ENCODE measurements at places on chromosomes 1 and 21. TPM values are rescaled to one million over a fixed set of nuclear protein-coding genes. Genes with fewer than 3 reads are reported as not detected.

The PLA2G2F gene
- total RNA-seq = not detected

The TCHHL1 gene
- total RNA-seq = not detected

The RXFP4 gene
- not detected for total RNA-seq

The SH3BGR gene
- 4.0 TPM for total RNA-seq

The CITED4 gene
- 78.6 TPM for total RNA-seq

The URB2 gene
- 8.3 TPM for total RNA-seq

The NDUFS5 gene
- 174 TPM for total RNA-seq

The YTHDF2 gene
- 61.0 TPM for total RNA-seq

The DDR2 gene
- total RNA-seq = 19.8 TPM

The USP33 gene
- total RNA-seq = 63.3 TPM

The XCL1 gene
- not detected for total RNA-seq

The COL9A2 gene
- total RNA-seq = 13.8 TPM

The HCN3 gene
- total RNA-seq = 3.3 TPM

The LYSMD1 gene
- 7.9 TPM for total RNA-seq

The PPIAL4G gene
- 0.35 TPM for total RNA-seq

The DENND2D gene
- 81.0 TPM for total RNA-seq

The CIART gene
- total RNA-seq = 8.8 TPM

The NR5A2 gene
- 6.3 TPM for total RNA-seq

The GBP2 gene
- total RNA-seq = 41.8 TPM

The FOXD2 gene
- 0.82 TPM for total RNA-seq

The IRF6 gene
- 37.1 TPM for total RNA-seq

The VSIG8 gene
- not detected for total RNA-seq

The BRINP3 gene
- 1.8 TPM for total RNA-seq

The PRDX6 gene
- total RNA-seq = 280 TPM

The TRIM58 gene
- 0.50 TPM for total RNA-seq

The RHCE gene
- total RNA-seq = 0.44 TPM

The GJA8 gene
- total RNA-seq = 2.4 TPM

The PGBD5 gene
- 3.7 TPM for total RNA-seq

The RPE65 gene
- not detected for total RNA-seq

The C1orf146 gene
- total RNA-seq = not detected

The SDC3 gene
- 58.7 TPM for total RNA-seq

The CBR3 gene
- total RNA-seq = 2.6 TPM

The C1orf21 gene
- 18.3 TPM for total RNA-seq

The ATAD3C gene
- total RNA-seq = 10.0 TPM

The MAP7D1 gene
- total RNA-seq = 78.7 TPM

The DENND1B gene
- total RNA-seq = 20.6 TPM

The VCAM1 gene
- total RNA-seq = 539 TPM

The TNFSF18 gene
- total RNA-seq = not detected

The FASLG gene
- 0.50 TPM for total RNA-seq

The SLC25A34 gene
- total RNA-seq = 1.5 TPM

The LTN1 gene
- 25.0 TPM for total RNA-seq

The LBR gene
- total RNA-seq = 80.2 TPM

The FMN2 gene
- total RNA-seq = 0.06 TPM

The SV2A gene
- 4.5 TPM for total RNA-seq

The KRTAP19-5 gene
- not detected for total RNA-seq

The USH2A gene
- 0.06 TPM for total RNA-seq

The CASQ2 gene
- total RNA-seq = 2.3 TPM

The PDC gene
- not detected for total RNA-seq

The NBPF10 gene
- 3.8 TPM for total RNA-seq

The SUMO3 gene
- 88.6 TPM for total RNA-seq

The TEKT2 gene
- 5.7 TPM for total RNA-seq

All from kidney (tissue), 22 donors.